ENCODE measurements at places on chromosomes 3 and 15.

DNA sequence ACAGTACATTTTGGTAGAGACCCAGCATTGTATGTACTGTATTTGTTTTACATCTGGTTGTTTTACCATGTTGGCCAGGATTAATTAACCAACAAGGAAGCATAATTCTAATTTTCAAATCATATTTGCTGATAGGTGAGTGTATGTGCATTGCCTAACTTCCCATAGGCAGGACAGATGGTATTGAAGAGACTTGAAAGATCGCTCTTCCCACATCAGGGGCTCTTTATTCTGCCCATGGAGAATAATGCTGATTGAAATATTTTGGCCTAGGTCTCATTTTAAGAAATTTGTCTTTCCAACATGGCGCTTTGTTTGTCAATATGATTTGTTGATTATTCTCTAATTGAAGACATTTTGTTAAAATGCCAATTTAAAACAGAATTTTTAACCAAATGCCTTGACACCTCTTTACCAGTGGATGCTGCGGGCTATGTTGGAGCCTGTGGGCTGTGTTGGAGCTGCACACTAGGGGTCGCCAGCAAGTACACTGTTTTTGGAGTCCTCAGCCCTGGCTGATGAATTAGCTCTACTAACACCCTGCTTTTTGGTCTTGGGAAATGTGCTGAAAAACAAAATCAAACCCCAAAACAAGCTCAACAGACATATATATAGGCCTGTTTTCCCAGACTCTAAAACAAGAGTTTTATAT is 5.3 kb downstream of the P2RY12 start:
- no peak for DNase-seq

GRCh38 chr3:87267953-87268645 is 8.3 kb downstream of the POU1F1 start:
- DNase-seq = no peak

DNA sequence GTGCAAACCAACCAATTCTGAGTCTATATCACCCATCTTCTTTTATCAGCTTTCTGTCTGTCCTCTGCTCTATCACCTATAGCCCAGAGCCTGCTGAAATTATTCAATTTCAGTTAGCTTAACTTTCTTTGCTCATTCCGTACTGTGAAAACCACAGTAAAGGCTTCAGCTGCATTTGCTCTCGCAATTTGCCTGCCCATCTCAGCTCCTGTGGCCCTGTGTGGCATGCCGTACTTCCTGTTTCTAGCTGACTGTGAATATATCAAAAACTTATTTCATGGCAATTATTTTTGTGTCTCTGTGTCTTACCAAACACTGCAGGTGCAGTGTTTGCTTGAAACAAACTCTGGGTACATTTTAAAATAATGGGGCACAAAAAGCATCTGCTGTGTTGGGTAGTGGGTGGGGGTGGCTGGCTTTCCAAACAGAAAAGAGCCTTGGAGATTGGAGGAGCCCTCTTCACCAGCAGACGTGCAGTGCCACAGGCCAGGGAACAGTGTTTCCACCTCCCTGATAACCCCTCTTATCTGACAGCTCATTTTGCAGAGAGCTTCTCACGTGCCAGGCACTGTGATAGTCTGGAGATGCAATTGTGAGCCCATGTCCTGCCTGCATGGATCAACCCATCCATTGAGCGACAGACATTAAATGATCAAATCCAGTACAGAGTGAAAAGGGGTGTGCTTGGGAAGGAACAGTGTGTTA is 45.2 kb downstream of the GASK1A start:
- no peak for DNase-seq

DNA sequence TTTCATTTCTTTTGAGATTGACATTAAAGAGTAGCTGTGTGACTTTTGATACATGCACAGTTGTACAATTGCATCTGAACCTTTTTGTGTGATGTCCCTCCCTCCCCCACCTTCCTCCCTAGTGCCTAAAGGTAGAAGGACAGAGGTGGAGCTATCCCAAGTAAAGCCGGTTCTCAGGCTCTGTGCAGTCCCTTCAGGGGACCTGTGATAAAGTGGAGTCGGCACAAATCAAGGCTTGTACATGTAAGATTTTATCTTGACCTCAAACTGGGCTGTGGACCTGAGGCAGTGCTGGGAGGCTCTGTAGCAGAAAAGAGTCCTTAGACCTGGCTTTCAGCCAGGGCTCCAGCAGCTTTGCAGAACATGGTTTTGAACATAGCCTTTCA is 55.5 kb upstream of the CMTM7 start:
- DNase-seq = no peak

GRCh38 chr3:30750967-30751366 is 143.5 kb downstream of the GADL1 start:
- DNase-seq = no peak

DNA sequence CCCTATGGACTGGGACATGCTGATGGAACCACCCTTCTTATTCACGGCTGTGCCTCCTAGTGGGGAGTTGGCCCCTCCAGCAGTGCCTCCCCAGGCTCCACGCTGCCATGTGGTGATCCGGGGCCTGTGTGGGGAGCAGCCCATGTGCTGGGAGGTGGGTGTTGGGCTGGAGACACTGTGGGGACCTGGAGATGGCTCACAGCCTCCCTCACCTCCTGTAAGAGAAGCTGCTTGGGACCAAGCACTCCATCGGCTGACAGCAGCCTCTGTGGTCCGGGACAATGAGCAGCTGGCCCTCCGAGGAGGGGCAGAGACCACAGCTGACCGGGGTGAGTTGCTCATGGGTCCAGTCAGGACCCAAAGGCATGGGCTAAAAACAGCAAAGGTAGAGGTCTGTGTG is 9.1 kb downstream of the ALG3 start:
- DNase-seq = no peak

DNA sequence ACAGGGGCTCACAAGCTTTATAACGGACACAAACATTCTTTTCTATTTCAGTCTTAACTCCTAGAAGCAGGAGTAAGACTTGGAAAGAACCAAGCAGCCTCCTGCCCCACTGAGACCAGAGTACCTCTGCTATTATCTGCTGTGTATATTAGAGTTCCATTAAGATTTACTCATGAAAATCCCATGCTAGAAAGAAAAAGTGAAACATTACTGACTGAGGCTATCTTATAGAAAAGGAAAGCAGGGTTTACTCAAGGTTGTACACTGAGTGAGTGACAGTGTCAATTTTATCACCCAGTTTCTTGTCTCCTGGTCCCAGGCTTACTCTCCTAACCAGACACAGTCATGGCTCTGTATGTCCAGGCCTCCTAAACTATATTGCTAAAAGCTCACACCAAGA is 97.9 kb upstream of the SOX2 start:
- no peak for DNase-seq

- no peak for DNase-seq
These were observed 15.8 kb upstream of the IGDCC3 start for GRCh38 chr15:65393557-65393956.

DNA sequence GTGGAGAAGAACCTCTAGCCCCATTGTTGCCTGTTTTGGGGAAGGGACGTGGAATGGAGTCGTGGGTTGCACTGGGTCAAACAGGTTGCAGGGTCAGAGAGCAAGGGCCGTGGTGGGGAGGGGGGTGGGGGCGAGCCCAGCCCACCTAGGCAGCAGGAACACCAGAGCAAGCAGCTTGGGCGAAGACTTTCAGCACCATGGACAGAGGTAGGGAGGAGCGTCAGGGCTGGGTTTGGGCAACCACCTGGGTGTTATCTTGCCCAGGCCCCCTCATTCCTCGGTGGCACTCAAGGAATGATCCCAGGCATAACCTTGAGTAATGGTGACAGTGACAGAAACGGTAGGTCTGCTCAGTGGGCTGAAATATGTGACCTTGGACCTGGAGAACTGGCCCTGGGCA is 45.9 kb upstream of the TMEM115 start:
- DNase-seq = no peak

GRCh38 chr3:21786438-21786797 is 35.4 kb upstream of the ZNF385D start:
- no peak for DNase-seq

GRCh38 chr3:106428565-106428994 is 559.8 kb upstream of the CBLB start:
- peak; percentile 94 for DNase-seq

DNA sequence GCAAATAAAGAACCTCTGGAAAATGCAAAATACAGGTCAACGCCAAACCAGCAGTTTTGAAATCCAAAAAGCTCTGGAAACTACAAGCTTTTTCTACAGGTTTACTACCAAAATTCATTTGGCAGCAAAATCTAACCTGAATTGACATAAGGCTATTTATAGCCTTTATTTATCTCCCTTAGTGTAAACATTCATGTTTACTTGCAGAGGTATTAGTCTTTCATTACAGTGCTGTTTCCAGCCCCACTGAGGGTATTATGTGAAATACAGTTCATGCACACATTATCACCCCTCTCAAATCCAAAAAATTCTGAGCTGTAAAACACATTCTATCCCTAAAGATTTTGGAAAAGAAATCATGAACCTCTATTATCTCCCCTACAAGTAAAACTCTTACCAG is 7.2 kb downstream of the SKIC8 start:
- DNase-seq = no peak

GRCh38 chr3:46013316-46014094 is 13.8 kb downstream of the XCR1 start:
- no peak for DNase-seq

DNA sequence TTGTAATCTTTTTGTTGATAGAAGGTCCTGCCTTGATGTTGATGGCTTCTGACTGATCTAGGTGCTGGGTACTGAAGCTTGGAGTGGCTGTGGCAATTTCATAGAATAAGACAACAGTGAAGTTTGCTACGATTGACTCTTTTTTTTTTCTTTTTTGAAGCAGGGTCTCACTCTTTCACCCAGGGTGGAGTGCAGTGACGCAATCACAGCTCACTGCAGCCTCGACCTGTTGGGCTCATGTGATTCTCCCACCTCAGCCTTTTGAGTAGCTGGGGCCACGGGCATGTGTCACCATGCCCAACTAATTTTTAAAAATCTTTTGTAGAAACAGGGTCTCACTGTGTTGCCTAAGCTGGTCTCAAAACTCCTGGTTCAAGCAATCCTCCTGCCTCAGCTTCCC is 14.2 kb downstream of the ARID3B start:
- no peak for DNase-seq

DNA sequence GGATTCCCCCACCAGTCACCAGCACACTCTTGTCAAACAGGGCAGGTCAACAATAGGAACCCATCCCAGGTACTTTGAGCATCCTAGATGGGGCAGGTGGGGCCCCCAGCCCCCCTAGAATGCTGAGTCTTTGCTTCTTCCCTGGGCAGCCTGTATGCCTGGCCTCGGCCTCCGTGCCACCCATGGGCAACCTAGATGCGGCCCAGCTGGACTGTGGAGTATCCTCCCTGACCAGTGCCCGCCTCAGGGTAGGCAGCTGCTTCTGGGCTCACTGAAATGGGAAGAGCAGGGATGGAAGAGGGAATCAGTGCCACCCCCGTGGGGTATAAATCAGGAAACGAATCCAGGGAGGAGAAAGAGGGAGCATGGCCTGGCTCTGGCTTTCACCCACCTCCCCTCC is 10.9 kb downstream of the DNAH1 start:
- DNase-seq = no peak

DNA sequence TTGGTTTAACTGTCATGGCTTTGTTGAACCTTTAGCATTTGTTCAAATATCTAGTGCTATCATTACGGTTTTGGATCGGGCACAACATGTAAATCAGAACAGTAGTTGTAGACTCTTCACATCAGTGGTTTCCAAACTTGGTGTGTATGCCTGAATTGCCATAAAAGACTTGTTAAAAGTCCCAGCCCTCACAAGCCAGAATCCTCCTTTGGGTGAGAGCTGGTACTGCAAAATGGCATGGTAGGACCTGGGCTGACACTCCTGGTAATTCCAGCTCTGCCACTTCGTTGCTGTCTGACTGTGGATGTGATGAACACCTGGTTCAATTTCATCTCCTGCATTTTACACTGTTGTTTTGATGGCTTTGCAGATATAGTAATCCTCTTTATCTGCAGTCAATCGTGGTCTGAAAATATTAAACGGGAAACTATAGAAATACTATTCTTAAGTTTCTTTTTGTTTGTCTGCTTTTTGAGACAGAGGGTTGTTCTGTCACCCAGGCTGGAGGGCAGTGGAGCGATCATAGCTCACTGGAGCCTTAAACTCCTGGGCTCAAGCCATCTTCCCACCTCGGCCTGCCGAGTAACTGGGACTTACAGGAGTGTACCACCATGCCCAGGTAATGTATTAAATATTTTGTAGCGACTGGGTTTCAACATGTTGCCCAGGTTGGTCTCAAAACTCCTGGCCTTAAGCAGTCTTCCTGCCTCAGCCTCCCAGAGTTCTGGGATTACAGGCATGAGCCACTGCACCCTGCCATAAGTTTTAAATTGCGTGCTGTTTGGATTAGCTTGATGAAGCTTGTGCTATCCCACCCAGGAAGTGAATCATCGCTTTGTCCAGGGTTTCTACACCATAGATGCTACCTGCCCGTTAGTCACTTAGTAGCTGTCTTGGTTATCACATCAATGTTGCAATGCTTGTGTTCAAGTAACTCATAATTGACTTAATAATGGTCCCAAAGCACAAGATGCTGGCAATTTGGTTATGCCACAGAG is 61.6 kb downstream of the RAB7A start:
- no peak for DNase-seq

GRCh38 chr15:80816936-80817335 is 37.8 kb downstream of the CEMIP start:
- DNase-seq = no peak

DNA sequence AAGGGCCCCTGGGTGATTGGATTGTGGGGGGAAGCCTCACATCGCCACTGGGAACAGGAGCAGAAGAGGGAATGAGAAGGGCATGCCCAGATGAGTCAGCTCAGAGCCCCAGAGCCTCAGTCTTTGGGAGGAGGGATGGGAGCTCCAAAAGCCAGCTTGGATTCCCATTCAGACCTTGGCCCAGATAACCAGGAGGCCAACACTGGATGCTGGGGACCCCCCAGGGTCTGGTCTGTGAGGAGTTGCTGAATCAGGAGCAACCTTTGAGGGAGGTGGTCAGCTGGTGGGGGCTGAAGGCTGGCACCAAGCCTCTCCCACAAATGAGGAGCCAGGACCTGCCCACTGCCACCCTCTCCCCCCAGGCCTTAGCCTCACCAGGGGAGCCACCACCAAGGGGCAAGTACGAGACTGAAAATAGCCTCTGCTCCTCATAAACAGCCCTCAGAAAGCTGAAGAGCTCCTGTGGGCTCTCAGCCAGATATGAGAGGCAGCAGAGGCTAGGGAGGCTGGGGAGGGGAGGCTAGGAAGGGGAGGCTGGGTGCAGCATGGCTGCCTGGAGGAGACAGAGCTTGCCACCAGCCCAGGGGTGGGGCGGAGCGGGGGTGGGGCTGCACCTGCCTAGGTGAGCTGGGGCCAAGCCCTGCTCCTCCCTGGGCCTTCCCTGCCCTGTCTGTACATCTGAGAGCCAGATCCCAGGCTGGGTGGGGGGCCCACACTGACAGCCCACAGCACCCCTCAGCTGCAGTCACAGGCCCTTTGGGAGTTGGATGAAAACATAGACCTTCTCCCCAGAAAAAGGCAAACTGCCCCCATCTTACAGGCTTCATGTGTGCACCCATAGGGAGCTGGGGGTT is 99.8 kb downstream of the SEC22A start:
- DNase-seq = no peak

GRCh38 chr15:85049805-85050204 is 68.1 kb downstream of the PDE8A start:
- DNase-seq = no peak

- DNase-seq = no peak
These were observed 11.5 kb downstream of the POMGNT2 start for GRCh38 chr3:43094381-43094780.

GRCh38 chr3:109963831-109964230 is 626.5 kb upstream of the DPPA4 start:
- no peak for DNase-seq

GRCh38 chr15:47577000-47577399 is 140.3 kb upstream of the SEMA6D start:
- no peak for DNase-seq

GRCh38 chr3:7194071-7194835 is 333.3 kb downstream of the GRM7 start:
- no peak for DNase-seq

- DNase-seq = peak; percentile 2
These were observed 109.2 kb downstream of the CPNE4 start for GRCh38 chr3:131925571-131925970.

Data from AG09319 (cell line).